Epithelial cell of prostate (primary cell): ENCODE measurements at places on chromosomes 6 and 20.

- DNase-seq, result no peak
These were observed 139.3 kb upstream of the FOXA2 start for GRCh38 chr20:22723659-22724058.

- DNase-seq, result no peak
These were observed 83.6 kb upstream of the EXOC2 start for GRCh38 chr6:776528-776931.

DNA sequence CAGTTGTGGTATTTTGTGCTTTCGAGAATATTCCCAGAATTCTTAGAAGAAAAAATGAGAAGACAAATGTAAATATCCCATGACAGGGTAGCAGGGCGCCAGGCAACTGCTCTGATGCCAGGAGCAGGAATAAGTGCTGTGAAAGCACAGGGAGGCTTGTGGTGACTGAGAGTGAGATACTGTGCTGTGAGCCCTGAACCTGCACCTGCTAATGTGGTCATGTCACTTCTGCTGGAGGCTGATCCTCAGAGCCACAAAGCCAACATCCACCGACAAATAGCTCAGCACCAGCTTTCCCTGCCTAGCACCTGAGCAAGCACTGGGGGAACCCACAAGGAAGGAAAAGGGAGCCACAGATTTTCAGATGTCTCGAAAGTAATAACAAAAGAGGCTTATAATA lies 368.6 kb upstream of the CDH4 start:
- no peak for DNase-seq

GRCh38 chr6:134413241-134413643 lies 95.3 kb upstream of the SGK1 start:
- no peak for DNase-seq

DNA sequence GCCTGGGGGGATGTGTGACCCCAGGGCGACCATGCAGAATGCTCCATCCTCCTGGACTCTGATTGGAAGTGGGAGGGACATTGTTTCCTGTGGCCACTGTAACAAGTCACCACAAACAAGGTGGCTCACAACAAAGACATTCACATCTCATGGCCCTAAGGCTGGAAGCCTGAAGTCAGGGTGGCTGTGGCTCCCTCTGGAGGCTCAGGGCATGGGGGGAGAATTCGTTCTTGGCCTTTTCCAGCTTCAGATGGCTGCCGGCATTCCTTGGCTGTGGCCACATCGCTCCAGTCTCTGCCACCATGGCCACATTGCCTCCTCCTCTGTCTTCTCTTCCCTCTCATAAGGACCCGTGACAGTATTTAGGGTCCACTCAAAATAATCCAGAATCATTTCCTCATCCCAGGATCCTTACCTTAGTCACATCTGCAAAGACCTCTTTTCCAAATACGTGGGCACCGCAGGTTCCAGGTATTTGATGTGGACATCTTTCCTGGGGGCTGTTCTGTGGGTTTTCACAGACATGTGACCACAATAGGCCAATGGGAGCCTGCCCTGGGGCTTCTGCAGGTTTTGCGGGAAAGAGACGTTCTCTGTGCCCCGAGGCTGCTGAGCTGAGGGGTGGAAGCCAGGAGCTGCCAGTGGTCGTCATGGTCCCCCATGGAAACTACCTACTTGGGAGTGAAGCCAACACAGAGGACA lies 249.3 kb downstream of the PREX1 start:
- DNase-seq, result no peak

DNA sequence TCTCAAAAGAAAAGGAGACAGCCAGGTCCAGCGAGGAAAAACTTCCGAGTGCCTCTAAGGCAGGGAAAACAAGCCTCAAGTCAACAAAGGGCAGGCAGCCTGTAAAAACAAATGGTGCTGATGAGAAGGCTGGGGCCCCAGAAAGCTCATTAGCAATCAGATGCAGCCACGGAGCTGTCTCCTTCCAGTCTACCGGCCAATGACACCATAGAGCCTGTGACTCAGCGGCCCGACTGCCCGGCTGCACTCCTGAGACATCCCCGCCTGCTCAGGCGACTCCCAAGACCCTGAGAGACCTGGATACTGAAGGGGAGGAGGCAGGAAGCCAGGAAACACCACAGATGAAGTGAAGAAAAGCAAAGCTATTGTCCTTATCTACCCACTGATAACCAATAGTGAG lies 120.1 kb upstream of the HDDC2 start:
- no peak for DNase-seq

DNA sequence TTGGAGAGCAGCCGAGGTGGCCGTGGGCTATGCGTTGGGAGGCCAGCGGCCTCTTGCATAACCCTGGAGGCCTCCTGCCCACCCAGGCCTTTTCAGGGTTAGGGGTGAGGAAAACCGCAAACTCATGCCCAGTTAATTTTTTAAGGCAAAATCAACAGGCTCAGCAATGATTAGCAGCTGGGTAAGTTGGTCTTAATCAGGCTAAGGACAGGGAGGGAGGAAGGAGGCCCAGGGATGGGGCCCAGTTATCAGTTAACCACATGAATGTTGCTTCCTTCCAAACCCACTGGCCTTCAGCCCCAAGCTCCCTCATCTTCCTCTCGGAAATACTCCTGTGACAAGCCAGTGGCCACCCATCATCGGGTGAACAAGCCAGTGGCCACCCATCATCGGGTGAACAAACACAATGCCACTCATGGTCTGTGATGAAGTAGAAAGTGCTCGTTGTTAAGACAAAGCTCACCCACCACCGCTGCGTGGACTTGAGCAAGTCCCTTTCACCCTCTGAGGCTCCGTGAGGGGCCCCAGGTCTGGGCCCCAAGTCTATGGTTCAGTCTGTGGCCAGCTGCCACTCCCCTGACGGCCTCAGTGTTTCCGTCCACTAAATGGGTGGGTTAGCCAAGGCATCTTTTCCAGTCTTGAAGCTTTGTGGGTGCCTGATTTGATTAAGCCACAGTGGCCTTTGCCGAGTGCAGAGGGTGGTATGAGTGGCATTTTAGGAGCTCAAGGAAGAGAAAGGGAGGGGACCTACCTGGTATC lies 39.4 kb downstream of the HNF4A start:
- no peak for DNase-seq

- no peak for DNase-seq
These were observed 42.7 kb upstream of the ZNF831 start for GRCh38 chr20:59120919-59121318.

- no peak for DNase-seq
These were observed 27.3 kb downstream of the IGF2R start for GRCh38 chr6:159996087-159996622.

- DNase-seq, result no peak
These were observed 813.4 kb downstream of the C6orf118 start for GRCh38 chr6:164495882-164496495.

DNA sequence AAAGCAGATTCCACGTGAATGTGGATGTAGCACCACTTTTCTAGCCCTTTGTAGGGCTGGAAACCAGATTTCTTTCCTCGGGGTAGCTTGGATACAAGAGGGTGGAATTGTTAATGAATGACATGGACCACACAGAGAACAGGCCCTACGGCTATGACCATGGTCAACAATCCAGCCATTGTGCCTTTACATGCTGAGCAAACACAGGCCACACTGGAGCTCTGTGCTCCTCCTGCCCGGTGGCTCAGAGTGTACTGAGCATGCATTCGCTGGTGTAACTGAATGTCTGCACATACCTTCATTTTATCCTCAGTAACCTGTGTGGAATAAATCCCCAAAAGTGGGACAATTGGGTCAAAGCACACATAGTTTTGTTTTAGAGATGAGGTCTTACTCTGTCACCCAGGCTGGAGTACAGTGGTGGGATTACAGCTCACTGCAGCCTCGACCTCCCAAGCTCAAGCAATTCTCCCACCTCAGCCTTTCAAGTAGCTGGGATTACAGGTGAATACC lies 32.8 kb downstream of the LRP11 start:
- no peak for DNase-seq

DNA sequence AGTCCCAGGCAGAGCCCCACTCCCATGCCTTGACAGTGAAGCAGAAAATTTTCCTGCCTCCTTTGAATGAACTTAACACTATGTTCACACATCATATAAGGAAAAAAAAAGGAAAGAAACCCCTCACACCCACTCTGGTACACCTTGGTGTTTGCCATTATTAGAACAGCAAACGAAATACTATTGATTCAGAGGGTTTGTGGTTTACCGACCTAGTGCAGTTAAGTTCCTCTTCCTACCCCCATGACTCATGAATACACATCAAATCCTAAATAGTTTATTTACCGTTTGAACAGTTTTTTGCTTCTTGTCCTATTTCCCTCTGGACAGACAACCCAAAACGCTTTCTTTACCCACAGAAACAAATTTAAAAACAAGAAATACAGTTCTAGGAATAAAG lies 237.7 kb downstream of the FOXA2 start:
- DNase-seq, result peak; percentile 12

DNA sequence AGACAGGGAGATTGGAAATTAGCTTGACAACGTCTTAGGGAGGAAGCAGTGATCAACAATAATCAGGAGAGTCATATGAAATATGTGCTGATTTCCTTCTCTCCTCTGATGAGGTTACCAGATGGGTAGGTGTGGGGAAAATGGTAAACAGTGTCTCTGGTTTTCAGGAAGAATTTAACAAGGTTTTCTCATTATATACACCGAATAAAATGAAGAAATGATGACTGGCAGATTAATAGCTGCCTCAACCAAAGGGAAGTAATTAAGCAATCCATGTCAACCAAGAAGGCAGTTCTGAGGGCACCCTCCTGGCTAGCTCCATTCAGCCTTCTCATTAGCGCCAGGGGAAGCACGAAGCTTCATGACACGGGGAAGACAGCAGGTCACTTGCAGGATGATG lies 12.7 kb upstream of the RAMACL start:
- DNase-seq, result no peak

- DNase-seq, result no peak
These were observed 63.3 kb upstream of the SLC2A12 start for GRCh38 chr6:134115715-134116074.

GRCh38 chr20:57769756-57770155 lies 59.9 kb upstream of the PMEPA1 start:
- DNase-seq, result no peak

DNA sequence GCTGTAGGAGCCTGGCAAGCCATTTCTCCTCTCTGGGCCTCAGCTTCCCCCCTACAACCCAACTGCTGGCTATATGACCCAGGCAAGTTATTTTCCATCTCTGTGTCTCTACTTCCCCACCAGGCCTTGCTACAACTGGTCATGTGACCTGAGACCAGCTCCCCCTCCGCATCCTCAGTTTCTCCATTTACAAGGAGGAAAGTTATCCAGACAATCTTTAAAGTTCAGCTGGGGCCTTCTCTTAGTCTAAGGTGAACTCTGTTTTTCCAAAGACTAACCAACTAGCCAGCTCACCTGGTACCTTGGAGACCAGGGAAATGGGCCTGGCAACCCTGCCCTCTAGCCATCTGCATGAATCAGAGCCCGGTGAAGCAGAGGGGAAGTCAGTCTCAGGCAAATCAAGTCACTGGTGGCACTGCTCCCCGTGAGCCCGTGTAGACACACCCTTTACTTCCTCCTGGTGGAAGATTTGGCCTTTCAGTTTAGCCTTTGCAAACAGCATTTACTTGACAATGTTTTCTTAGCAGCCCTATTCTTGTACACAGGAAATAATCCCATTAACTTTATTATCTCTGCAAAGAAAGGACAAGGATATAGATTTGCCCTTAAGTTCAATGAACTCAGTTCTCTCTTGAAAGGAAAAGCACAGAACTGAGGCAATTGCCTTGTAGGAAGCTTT lies 157.7 kb downstream of the VEGFA start:
- DNase-seq, result peak; percentile 18

- no peak for DNase-seq
These were observed 126.2 kb downstream of the PTPRK start for GRCh38 chr6:128394167-128394566.

- DNase-seq, result no peak
These were observed 16.3 kb upstream of the POPDC3 start for GRCh38 chr6:105196076-105196475.

- no peak for DNase-seq
These were observed 689.5 kb upstream of the EYS start for GRCh38 chr6:66396549-66396948.

DNA sequence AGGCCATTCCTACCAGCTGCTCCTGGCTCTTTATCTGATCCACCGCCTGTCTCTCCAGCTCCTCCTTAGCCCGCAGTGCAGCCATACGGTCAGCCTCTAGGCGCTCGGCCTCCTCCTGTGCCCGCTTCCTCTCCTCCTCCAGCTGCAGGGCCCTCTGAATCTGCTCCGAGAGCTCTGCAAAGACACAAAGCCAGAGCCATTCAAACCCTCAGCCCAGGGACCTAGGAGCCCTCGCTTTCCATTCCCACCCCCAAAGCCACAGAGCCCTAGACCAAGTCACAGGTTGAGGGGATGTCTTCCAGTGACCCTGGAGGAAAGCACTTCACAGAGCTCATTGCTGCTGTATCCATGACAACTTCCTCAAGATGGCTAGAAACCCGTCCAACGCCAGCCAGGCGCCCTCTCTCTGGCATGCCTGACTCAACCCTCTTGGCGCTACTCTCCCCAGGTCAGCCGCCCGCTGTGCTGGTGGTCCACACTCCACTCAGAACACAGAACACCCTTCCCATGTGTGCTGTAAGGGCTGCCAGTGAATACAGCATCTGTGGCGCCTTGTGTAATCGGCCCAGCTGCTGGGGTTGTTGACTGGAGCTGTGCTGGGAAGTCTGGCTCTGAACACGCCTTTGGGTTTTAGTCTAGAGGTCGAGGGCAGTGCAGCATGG lies 49.3 kb downstream of the EZR start:
- no peak for DNase-seq

- no peak for DNase-seq
These were observed 252.8 kb upstream of the PLN start for GRCh38 chr6:118295336-118295735.

DNA sequence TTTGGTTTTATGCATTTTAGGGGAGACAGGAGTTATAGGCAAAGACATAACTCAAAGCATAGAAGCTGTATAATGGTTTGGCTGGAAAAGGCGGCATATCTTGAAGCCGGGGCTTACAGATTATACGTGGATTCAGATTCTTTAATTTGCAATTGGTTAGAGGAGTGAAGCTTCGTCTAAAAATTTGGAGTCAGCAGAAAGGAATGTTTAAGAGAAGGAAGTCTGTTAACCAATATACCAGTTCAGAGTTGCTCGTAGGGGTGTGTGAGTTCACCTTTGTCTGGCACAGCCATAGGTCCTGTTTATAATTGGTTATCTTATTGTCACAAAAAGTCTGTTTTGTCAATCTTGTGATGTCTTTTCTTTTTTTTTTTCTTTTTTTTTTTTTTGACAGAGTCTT lies 8.9 kb downstream of the ARHGAP40 start:
- DNase-seq, result peak; percentile 16

- DNase-seq, result no peak
These were observed 28.7 kb downstream of the LAMA4 start for GRCh38 chr6:112225691-112226090.
